ENCODE measurements at places on chromosomes 12 and 14.

GRCh38 chr12:128734371-128734770 lies 89.4 kb downstream of the SLC15A4 start:
- DNase-seq = no peak

GRCh38 chr14:89067293-89067972 lies 243.0 kb downstream of the TTC8 start:
- no peak for DNase-seq

DNA sequence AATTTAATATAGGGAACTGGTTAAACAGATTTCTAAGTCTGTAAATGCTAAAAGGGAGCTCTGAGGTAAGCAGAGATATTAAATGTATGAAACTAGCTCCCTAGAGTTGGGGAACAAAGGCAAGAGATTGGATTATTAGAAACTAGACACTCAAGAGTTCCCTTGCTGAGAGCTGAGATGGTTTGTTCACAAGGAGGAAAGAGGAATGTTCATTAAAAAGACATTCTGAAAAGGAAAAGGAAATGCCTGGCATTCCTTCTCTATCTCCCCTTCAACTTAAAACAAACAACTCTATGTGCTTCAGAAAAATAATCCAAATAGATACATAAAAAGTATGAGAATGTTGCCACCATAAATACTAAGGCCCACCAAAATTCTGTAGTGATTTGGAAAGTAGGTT lies 73.7 kb downstream of the GALNT4 start:
- no peak for DNase-seq

- no peak for DNase-seq
These were observed 94.4 kb downstream of the PPHLN1 start for GRCh38 chr12:42420395-42420794.

GRCh38 chr12:117854339-117855012 lies 114.3 kb downstream of the KSR2 start:
- peak; percentile 39 for DNase-seq

DNA sequence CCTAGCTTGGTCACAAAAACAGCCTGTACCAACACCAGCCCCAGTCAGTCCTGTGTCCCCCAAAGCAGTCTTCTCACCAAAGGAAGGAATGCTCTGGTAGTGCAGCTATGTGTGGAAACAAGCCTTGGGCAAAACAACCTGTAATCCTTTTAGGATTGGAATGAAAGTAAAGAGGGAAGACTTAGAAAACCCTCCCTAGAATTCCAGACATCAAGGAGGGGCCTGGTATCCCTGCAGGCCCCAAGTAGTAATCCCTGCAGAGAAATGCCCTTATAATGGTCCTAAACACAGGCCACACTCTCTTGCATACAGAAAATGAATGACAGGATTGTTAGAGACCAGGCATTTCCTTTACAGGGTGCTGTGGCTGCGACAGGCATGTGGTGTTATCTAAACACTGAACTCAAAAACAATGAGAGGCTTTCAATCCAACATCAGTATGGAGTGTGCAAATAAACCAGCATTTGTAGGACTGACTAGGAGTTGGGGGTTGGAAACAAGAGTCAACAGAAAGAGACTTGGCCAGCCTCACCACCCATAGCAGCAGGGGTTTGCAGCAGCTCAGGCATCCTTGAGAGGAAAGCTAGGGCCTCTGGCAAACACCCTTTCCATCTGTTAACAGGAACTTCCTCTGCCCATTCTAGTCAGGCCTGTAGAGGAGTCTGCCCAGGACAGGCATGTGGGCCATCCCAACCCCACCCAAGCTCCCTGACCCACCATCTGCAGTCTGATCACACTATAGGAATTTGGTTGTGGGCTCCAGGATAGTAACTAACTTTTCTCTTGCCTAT lies 59.1 kb downstream of the DCAF5 start:
- no peak for DNase-seq

DNA sequence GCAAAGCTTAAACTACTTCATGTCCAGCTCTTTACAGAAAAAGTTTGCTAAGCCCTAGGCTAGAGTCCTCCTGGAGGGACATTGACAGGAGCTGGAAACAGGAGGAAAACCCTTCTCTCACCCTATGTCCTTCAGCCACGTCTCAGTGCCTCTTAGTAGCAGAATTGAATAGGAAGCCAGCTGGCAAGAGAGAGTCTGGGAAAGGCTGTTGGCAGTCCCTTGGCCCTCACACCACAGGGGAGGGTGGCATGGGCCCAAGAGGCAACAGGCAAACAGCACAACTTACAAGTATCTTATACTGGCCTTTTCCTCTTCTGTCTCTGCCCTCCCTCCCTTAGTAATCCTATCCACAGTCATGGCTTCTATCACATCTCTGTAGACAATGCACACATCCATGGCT lies 27.7 kb upstream of the DHRS2 start:
- DNase-seq = no peak

DNA sequence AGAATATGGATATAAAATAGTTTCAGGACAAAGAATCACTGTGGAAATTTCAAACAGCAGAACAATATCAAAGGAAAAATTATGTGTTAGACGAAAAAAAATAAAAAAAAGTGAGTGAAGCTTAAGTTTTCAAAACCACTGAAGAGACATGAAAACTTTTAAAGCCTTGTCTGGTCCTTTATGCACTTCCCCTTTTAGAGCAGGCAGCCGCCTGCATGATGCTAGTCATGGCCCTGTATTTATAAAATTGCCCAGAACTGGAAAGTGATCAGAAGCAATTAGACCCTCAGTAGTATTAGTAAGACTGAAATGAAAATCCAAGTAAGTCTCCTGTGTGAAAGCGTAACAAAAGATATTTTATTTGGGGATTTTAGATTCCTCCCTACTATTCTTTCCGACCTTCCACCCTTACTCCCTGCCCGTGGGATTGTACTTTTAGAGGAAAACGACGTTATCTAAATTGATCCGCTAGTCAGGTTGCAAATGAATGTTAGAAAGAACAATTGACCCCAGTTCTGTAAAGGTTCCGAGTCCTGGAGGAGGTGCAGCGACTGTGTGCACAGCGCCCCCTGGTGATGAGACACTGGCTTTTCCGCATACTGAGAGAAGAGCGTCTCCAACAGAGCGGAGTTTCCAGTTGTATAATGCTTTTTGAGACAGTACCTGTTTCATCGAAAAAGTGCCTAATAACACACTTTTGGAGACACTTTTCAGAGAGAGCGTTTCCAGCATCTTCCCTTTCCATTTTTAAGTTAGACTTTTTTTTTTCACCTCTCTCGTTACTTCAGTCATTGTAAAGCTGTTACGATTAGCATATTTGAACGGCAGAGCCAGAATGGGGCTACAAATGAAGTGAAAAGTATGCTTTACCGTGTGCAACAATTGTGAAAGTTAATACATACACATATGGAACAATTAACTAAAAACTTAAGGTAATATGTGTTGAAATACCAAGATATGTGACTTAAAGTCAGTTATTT lies 12.4 kb downstream of the MGST1 start:
- no peak for DNase-seq

GRCh38 chr12:646442-647384 lies 16.5 kb downstream of the NINJ2 start:
- DNase-seq = no peak
